ENCODE measurements at places on chromosomes 5 and 9.

GRCh38 chr9:98536542-98537173 is 172.1 kb downstream of the GABBR2 start:
- no peak for DNase-seq

DNA sequence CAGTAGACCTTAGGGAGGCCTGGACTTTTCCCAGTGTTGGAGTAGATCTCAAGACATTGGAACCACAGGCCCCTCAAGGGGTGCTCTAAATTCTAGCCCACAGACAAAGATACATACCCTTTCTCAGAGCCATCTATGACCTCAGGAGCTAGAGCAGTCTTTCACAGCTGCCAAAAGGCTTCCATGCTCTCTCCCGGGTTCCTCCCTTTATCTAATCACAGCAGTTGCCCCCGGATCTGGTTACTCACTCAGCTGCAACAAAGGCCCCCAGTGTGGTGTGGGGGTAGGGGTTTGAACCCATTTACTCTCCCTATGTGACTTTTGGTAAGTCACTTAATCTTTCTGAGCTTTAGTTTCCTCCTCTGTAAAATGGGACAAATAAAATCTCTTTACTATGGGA is 27.0 kb downstream of the POU4F3 start:
- DNase-seq = no peak

DNA sequence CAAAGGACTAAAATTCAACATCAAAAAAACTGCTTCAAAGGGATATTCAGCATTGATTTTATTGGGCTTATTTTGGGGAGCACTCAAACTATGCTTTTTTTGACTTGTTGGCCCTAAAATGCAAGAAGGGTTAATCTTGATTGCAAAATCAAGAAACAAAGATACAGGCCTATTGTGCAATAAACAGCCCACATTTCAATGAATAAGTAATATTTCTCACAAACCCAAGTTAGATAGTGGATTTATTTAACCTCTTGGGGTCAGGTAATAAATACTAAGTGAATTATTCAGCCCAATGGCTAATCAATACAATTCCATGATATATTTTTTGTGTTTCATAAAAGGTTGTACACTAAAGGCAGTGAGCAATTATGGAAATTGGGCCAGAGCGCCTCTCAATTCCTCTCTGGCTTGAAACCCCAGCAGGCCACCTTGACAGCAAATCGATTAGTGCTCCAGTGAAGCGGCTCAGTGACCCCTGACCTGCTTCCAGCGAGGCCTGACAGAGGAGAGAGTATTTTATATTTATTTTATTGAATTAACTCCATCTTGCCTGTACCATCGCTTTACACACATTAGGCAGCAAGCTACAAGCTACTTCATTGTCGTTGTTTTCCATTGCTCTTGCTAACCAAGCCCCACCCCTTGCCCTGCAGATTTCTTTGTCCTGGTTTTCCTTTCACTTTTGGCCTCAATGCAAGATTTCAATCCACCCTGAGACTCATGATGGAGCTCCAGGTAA is 65.5 kb downstream of the EBF1 start:
- no peak for DNase-seq

DNA sequence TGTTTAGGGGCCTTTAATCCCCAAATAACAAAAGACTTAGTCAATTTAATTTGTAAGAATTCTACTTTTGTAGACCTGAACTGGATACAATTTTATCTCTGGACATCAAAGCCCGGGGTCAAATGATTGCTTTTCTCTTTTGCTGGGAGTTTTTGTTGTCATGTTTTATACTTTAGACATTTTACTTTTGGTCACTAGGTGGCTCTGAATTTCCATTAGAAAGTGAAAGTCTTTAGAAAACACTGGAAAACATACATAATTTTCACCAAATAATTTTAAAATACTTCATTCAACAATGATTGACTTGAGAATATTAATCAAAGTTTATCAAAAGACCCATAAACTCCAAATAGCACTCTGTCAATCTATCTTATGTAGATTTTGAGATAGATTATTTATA is 2.8 kb upstream of the PCA3 start:
- no peak for DNase-seq

DNA sequence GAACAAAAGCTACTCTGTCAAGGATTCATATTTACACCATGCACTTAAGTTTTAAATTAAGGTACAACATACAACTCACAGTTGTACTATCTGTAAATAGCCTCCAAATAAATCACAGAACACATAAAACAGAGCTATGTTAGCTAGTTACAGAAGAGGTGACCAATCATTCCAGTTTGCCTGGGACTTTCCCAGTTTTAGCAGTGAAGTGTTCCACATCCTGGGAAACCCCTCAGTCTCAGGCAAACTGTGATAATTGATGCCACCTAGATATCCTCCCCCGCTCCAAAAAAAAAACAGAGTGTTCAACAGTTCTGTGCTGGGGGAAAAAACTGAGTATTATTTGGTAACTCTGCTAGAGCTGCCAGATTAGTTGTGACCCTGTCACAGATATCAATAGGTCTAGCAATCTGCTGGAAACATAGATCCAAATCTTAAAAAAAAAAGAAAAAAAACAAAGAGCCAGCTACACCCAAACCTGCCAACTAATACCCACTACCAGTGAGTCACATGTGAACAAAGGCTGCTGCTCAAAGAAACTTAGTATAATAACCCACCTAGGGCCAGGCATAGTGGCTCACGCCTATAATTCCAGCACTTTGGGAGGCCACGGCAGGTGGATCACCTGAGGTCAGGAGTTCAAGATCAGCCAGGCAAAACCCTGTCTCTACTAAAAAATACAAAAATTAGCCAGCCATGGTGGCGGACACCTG is 5.7 kb downstream of the TBCA start:
- no peak for DNase-seq

- DNase-seq = no peak
Observed at GRCh38 chr5:72248410-72248981, 71.5 kb downstream of the MRPS27 start.

DNA sequence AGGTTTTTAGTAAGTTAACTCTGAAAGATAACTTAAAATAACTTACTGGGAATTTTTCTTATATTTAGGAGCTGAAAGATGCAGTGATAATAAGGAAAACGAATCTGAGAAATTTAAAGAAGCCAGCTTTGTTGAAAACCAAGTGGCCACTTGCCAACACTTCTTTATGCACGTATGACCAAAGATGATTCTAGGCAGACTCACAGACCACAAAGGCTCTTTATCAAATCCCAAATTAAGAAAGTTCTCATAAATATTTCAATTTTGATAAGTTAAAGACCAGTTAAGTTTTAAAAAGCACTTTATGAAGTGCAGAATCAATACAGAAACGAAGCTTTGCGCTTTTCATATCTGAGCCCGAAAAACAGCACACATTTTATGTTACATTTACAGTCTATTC is 1.5 kb downstream of the AFF4 start:
- no peak for DNase-seq

DNA sequence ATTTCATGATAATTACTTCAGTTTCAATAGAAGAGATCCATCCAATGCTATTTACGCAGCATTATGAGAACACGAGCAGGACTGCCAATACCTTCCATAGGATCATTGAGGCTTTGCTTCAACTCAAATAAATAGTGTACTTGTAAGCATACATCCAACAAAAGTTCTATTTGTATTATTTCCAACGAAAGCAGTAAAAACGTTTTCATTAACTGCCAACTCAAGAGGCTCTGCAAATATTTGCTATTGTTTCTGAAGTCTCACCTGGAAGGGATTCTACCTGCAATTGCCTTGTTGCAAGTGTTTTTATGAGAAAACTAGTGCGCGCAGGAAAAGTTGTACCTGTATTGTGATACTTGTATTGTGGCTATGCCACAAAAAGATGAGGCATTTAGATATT is 11.0 kb upstream of the GNPDA1 start:
- no peak for DNase-seq

DNA sequence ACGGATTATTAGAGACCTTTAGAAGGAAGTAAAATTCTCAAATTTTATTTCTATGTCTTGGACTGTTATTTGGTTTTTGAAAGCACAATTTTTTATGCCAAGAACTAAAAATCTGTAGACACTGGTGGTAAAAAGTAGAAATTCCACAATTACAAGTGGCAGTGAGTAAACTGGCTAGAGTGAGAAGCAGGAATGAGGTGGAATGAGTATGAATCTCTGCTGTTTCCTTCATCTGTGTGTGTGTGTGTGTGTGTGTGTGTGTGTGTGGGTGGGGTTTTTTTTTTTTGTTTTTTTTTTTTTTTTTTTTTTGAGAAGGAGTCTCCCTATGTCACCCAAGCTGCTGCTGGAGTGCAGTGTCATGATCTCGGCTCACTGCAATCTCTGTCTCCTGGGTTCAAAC is 94.2 kb downstream of the TLE4 start:
- no peak for DNase-seq

DNA sequence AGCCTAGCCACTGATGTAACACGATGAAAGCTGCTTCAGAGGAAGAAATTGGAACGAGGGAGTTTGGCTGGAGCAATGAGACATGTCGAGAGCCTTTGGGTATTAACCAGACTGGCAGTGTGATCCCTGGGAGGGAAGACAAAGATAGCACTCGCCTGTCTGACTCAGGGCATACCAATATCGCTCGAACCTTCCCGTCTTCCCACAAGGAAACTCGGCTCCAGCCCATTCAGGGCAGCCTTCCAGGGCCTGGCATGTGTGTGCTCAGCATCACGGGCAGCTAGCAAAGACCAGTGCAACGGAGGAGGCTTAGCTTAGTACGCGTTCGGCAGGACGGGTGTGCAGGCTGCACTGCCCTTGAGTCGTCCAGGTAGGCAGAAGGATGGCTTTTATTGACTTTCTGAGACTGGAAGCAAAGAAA is 356.9 kb upstream of the WWC1 start:
- no peak for DNase-seq

DNA sequence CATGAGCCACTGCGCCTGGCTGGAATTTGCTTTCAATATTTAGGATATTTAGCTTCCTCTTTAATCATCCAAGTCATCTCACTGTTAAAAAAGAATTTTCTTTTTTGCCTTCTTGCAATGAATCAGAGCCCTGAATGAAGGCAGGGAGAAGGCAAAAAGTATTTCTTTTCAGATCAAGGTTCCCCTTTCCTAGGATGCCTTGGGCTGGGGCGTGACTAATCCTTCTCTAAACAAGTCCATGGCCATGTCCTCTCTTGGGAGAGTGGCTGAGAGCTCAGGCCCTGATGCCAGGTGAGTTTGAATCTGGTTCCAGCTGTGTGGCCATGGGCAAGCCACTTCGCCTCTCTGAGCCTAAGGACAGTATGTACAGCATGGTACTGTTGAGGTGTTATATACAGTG is 84.8 kb upstream of the NEURL1B start:
- DNase-seq = no peak

- no peak for DNase-seq
Observed at GRCh38 chr5:177600508-177601018, 631 bp downstream of the B4GALT7 start.

DNA sequence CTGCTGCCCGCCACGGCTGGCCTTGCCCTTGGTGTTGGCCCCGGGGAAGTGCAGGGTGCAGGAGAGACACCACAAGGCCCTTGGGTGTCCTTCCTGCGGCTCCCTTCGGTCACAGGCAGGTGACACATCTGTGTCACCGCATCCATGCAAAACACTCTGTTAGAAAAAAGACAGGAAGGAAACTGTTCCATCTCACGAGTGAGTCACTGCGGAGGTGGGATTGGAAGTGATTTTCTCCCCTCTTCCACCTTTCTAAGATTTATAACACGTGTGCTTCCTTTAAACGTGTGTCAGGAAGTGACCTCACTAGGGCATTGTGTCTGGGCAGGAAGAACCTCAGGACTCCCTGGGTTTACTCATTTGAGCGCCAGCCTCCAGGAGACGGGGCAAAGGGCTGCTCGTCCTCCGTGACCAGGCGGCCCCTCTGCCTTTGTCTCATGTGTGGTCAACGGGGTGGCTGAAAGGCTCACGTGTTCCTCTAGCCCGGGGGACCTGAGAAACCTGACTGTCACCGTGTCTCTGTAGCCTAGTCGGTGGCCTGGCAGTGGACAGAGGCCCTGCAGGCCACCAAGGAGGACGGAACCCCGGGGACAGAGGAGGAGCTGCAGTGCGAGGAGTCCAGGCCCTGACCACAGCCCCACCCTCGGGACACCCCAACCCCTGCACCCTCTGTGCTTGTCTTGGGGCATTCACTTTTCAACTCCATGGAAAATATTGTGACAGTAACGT is 4.9 kb upstream of the LCN1 start:
- DNase-seq = no peak

DNA sequence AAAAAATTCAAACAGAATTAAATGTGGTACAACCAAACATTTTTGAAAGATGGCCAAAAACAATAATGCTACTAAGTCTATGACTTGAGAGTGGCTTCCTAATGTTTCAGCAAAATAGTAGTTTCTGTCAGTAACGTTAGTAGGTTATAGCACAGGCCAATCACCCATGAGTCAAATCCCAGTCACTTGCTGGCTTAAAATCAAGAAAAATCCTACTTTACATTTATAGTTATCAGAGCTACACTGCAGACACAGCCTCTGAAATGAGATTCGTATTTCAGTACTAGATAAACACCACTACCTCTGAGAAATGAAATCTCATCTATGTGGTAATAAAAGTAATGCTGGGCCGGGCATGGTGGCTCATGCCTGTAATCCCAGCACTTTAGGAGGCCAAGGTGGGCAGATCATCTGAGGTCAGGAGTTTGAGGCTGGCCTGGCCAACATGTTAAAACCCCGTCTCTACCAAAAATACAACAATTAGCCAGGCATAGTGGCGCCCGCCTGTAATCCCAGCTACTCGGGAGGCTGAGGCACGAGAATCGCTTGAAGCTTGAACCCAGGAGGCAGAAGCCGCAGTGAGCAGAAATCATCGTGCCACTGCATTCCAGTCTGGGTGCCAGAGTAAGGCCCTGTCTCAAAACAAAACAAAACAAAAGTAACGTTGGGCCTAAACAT is 6.1 kb downstream of the ZDHHC21 start:
- DNase-seq = no peak

- no peak for DNase-seq
Observed at GRCh38 chr5:166695326-166695725, 1596.1 kb upstream of the WWC1 start.
